ENCODE measurements at places on chromosomes 16 and 17.

DNA sequence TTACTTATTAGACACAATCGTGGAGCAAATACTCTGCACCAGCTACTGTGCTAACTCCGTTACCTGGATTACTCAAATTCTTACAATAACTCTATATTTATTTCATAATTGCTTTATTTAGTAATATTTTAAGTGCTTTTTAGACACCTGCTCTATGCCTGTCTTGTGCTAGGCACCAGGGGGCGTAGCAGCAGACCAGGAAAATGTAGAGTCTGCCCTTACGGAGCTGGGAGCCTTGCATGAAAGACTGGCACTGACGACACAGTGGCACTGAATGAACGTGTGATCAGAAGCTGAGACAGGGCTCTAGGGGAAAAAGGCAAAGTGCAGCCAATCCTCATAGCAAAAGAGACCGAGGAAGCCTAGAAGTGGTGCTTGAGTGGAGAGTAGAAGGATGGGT, 486.5 kb downstream of the CDH13 start:
- DNase-seq, result no peak

DNA sequence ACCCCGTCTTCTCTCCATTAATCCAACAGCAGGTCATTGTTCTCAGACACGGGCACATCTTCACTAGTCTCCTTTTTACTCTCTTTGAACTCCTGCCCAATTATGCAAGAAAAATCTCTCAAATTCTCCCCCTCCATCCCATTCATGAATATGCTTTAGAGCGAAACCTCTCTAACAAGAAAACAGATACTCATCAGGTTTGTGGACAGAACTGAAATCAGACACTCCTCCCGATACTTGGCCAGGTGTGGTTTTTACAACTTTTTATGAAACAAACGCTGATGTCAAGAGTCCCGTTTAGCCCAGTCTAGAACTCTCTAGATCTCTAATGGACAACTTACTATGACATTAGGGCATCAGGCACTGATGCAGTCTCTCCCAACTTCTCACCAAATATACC, 40.9 kb downstream of the PIK3R5 start:
- DNase-seq, result no peak

DNA sequence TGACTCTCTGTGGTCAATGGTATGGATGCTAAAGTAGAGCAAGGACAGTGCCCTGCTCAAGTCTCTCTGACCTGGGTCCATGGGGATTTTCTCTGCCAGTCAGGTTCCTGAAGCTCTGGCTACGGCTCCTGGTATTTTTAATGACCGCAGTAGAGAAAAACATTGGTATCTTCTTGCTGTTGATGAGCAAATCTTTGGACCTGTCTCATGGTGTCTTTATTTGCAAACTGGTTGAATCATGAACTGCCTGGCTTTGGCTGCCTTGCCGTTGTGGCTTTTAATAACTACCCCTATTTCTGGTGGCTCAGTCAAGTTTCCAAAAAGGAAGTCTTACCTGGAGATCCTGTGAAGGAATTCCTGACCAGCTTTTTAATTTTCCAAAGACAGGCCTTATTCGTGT, 8.7 kb downstream of the FAM234A start:
- no peak for DNase-seq

- DNase-seq, result no peak
Measured at GRCh38 chr17:70323269-70323668, 153.9 kb downstream of the KCNJ2 start.

DNA sequence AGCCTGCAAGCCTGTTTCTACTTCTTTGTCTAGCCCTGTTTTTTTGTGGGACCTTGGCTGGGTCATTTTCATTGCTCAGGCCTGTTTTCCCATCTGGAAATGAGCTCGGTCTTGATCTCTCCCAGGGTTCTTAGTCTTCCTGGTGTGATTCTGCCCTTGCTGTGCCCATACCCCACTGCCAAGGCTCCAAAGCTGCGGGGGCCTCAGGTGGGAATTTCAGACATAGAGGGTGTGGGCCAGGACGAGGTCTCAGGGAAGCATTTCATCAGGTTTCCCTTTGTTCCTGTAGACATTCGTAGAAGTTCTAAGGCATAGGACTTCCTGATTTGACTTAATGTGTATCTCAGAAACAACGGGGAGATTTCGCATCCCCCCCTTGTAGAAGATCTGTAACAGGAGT, 5.8 kb downstream of the MPRIP start:
- no peak for DNase-seq
